Heart right ventricle (tissue), 16 donors: ENCODE measurements at places on chromosomes 5 and 9. TPM values are rescaled to one million over a fixed set of nuclear protein-coding genes. Genes with fewer than 3 reads are reported as not detected.
A peak's percentile ranks its signal among the peaks of the same experiment; 100 is the strongest.

DNA sequence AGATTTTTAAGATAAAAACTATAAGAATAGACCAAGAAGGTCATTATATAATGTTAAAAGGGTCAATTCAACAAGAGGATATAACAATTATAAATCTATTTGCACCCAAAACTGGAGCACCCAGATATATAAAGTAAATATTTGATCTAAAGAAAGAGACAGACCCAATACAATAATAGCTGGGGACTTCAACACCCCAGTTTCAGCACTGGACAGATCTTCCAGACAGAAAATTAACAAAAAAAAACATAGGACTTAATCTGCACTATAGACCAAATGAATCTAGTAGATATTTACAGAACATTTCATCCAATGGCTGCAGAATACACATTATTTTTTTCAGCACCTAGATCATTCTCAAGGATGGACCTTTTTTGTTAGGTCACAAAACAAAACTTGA is 331.9 kb downstream of the SPOCK1 start:
- H3K27ac ChIP-seq = no peak overlapping the region
- H3K36me3 ChIP-seq = no peaks in the 10 kb centered on the region
- H3K4me1 ChIP-seq = no peaks in the 10 kb centered on the region

- H3K36me3 ChIP-seq = no peaks in the 10 kb centered on the region
- no peak for DNase-seq
- H3K27ac ChIP-seq = peak overlapping the region; percentile 92
- peak overlapping the region; percentile 83 for H3K4me3 ChIP-seq
Observed at GRCh38 chr5:102865171-102865509, 110.0 kb downstream of the PAM start.

DNA sequence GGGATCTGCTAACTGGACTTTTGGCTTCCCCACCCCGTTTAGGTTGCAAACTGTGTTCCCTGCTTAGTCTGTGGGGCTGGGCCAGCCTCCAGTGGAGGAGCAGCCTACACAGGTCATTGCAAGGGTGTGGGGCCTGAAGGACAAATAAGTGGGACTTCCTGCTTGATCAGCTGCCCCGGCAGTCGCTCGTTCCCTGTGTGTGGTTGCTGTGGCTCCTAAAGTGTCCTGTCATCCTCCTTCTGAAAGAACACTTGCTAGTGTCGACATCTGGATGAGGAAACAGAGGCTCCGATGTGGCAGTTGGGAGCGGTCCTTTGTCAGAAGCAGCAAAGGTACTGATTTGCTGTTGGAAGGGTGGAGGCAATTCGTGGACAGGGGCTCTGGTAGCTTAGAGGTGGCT is 88.9 kb upstream of the TBCA start:
- no peak overlapping the region for H3K4me3 ChIP-seq
- no peak for DNase-seq
- H3K27ac ChIP-seq = no peak overlapping the region
- H3K27me3 ChIP-seq = peaks cover 12% of the 10 kb centered on the region
- no peaks in the 10 kb centered on the region for H3K36me3 ChIP-seq

- no peak for DNase-seq
- H3K36me3 ChIP-seq = no peaks in the 10 kb centered on the region
- H3K27ac ChIP-seq = no peak overlapping the region
- no peaks in the 10 kb centered on the region for H3K27me3 ChIP-seq
Observed at GRCh38 chr9:22343218-22343611, 103.4 kb upstream of the DMRTA1 start.

GRCh38 chr9:77163884-77164283 is 13.4 kb upstream of the VPS13A start:
- no peak overlapping the region for H3K4me3 ChIP-seq
- H3K27me3 ChIP-seq = no peaks in the 10 kb centered on the region
- no peaks in the 10 kb centered on the region for H3K36me3 ChIP-seq

DNA sequence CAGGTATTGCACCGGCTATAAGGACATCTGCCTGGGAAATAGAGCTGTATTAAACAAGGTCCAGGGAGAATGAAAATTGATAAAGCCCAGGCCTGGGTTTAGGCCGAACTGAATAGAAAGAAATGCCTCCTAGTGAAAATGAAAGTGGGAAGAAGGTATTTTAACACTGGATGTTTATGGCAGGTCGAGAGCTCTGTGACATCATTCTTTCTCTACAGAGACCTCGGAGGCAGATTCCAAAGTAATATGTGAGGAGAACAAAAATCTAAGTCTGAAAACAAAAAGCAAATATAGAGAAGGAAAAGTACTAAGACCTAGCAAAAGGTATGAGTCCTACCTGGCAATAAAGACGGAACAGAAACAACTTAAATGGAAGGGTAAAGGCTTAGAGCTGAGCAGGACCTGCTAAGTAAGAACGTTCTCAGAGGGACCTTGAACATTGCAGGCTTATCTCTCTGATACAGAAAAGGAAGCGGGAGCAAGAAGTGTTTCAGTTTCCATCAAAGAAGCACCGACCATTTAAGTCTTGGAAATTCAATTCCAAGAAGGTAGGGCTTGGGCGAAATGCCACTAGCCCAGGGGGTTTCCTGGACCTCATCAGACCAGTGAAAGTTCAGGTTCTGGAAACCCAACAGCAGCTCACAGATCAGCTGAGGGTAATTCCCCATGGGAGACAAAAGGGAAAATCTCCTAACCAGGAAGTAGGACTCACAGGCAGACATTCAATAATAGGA is 80.0 kb downstream of the SUSD1 start:
- H3K27ac ChIP-seq = no peak overlapping the region
- no peaks in the 10 kb centered on the region for H3K27me3 ChIP-seq
- peaks cover 33% of the 10 kb centered on the region for H3K4me1 ChIP-seq
- no peak for DNase-seq
- H3K36me3 ChIP-seq = no peaks in the 10 kb centered on the region

- no peaks in the 10 kb centered on the region for H3K36me3 ChIP-seq
- H3K4me1 ChIP-seq = no peaks in the 10 kb centered on the region
- H3K27ac ChIP-seq = peak overlapping the region; percentile 82
Observed at GRCh38 chr9:87148331-87149104, 201.2 kb upstream of the GAS1 start.

- no peaks in the 10 kb centered on the region for H3K36me3 ChIP-seq
- H3K27me3 ChIP-seq = peaks cover 23% of the 10 kb centered on the region
- no peak overlapping the region for H3K27ac ChIP-seq
- no peak for DNase-seq
- H3K4me1 ChIP-seq = peaks cover 1% of the 10 kb centered on the region
Observed at GRCh38 chr9:130542457-130543228, 36.7 kb upstream of the FUBP3 start.

DNA sequence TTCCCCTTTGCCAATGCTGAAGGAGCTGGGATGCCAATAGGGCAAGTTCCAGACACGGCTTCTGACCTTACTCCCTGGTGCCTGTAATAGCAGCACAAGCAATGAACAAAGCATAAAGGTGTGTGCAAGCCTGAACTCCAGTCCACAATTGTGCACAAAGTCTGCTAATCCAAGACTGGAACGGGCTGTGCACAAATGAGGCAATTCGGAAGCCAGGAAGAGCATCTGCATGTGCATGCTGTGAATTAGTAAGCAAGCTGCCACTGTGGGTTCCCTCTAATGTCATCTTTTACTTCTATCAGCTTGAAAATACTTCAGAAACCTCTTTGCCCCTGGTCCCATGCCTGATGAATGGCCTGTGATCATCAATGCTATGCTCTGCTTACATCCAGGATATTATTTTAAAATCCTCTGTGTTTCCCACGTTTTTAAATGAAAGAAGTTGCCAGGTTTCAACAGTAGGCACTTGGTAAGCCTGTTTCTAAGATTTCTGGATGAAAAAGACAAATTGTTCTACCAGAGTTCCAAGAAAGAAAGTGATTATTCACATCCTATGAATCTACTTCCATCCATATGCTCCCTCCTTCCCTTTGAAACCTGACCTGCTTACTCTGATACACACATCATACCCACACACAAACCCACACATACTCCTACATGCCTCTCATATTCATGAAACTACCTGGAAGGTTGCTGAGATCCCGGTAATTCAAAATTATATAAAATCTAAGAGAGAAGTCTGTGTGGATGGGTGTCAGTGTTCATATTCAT is 165.7 kb downstream of the KCTD16 start:
- H3K36me3 ChIP-seq = no peaks in the 10 kb centered on the region
- H3K4me3 ChIP-seq = no peak overlapping the region
- H3K27ac ChIP-seq = no peak overlapping the region
- DNase-seq = no peak

GRCh38 chr9:116985596-116985995 is 298.5 kb downstream of the TRIM32 start:
- no peaks in the 10 kb centered on the region for H3K4me1 ChIP-seq
- no peak overlapping the region for H3K4me3 ChIP-seq
- DNase-seq = no peak
- no peaks in the 10 kb centered on the region for H3K27me3 ChIP-seq

- DNase-seq = no peak
- H3K27me3 ChIP-seq = no peaks in the 10 kb centered on the region
- no peaks in the 10 kb centered on the region for H3K4me1 ChIP-seq
- H3K4me3 ChIP-seq = no peak overlapping the region
- no peak overlapping the region for H3K27ac ChIP-seq
Observed at GRCh38 chr5:142170254-142170953, 61.8 kb downstream of the NDFIP1 start.

DNA sequence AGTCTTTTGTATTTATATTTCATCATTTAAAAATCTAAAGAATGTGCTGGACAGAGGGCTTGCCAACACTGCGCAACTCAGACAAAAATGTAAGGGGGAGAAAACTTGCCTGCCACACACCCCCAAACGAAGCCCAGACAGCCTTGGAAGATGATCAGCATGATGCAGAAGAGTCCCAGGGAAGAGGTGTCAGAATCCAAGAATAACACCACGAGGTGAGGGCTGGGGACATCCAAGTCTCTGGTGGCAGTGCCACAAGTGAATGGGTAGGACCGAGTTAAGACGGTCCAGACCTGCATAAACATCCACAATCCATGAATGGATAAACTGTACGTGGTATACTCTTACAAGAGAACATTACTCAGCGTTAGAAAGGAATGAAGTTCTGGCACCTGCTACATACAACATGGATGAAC is 10.4 kb downstream of the EPB41L4B start:
- peaks cover 18% of the 10 kb centered on the region for H3K27me3 ChIP-seq
- no peak for DNase-seq
- H3K27ac ChIP-seq = no peak overlapping the region
- no peak overlapping the region for H3K4me3 ChIP-seq

GRCh38 chr5:31944684-31945445 is 229.3 kb downstream of the GOLPH3 start:
- H3K4me1 ChIP-seq = no peaks in the 10 kb centered on the region
- DNase-seq = no peak
- H3K27me3 ChIP-seq = no peaks in the 10 kb centered on the region
- no peak overlapping the region for H3K27ac ChIP-seq
- H3K4me3 ChIP-seq = no peak overlapping the region
- no peaks in the 10 kb centered on the region for H3K36me3 ChIP-seq

DNA sequence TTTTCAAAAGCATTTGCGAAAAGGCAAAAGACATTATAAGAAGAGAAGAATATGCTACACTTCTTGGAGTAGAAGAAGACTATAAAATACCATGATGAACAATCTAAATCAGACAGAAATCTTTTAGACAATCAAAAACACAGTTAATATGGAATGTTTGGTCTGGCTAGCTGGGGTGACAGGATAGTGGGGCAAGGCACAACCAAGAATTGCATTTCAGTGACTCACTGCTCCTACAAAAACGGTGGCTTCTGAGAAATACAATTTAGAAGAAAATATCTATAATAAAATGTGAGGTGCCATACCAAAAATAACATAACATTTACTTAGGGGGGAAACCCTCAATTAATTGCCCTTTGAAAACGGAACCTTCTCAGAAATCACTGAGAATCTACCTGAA is 363.4 kb downstream of the NPR3 start:
- no peak overlapping the region for H3K4me3 ChIP-seq
- peaks cover 11% of the 10 kb centered on the region for H3K4me1 ChIP-seq

GRCh38 chr5:73440262-73440661 is 8.3 kb downstream of the FOXD1 start:
- H3K4me3 ChIP-seq = no peak overlapping the region
- peaks cover 100% of the 10 kb centered on the region for H3K27me3 ChIP-seq
- no peaks in the 10 kb centered on the region for H3K36me3 ChIP-seq
- DNase-seq = no peak
- H3K27ac ChIP-seq = no peak overlapping the region

DNA sequence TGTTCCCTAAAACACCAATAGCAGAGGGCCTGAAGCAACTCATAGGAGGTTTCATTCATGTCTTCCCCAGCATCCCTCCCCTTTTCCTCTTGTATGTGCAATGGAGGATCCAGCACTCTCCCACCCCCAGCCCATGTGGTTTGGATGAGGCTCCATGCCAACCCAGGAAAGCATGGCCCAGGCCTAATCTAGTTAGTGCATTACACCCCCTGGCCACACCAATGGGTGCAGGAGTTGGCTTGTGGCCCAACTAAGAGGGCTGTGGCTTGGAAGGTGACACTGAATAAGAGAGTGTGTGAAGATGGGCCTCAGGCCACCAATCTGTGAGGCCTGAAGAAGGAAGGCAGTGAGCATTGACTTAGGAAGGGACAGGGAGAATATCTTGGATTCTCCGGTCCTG is 70.8 kb upstream of the SMIM23 start:
- H3K4me3 ChIP-seq = no peak overlapping the region
- peaks cover 10% of the 10 kb centered on the region for H3K4me1 ChIP-seq
- no peaks in the 10 kb centered on the region for H3K27me3 ChIP-seq
- H3K27ac ChIP-seq = no peak overlapping the region
- no peak for DNase-seq

DNA sequence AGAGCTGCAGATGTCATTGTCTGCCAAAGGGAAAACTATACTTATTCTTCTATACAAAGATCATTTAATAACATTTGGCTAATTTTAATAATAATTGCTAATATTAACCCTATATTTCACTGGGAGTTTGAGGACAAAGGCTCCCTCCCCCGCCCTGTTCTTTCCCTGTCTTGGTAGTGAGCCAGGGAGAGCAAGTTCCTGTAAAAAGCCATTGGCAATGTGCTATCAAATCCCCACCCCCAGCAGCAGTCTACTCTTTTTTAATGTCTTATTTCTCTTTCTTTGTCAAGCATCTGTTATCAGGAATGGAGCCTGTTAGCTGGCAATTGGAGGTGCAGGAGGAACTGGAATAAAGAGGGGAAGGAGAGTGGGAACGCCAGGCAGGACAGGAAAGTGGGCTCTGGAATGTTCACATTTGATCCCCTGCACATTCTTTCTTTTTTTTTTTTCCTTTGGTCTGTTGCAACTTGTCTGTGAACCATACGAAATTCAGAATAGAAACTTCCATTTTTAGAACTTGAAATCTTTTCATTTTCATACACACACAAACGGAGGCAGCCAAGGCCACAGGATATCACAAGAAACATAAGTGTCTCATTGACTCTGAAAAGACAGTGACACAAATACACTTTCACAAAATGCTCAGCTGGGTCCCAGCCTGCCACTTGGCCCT is 664.8 kb upstream of the ZNF608 start:
- H3K36me3 ChIP-seq = no peaks in the 10 kb centered on the region
- H3K27ac ChIP-seq = peak overlapping the region; percentile 18
- H3K27me3 ChIP-seq = no peaks in the 10 kb centered on the region
- no peak for DNase-seq
- H3K4me3 ChIP-seq = no peak overlapping the region
- peaks cover 50% of the 10 kb centered on the region for H3K4me1 ChIP-seq

GRCh38 chr9:90442723-90443122 is 199.9 kb downstream of the DIRAS2 start:
- H3K27ac ChIP-seq = no peak overlapping the region
- no peaks in the 10 kb centered on the region for H3K36me3 ChIP-seq
- no peaks in the 10 kb centered on the region for H3K4me1 ChIP-seq
- no peaks in the 10 kb centered on the region for H3K27me3 ChIP-seq
- H3K4me3 ChIP-seq = no peak overlapping the region

RASEF gene
- 0.24 TPM for total RNA-seq

IL33 gene
- 12.1 TPM for total RNA-seq

PKD2L2 gene
- 0.46 TPM for total RNA-seq

RLN2 gene
- total RNA-seq = 0.49 TPM

FSTL4 gene
- not detected for total RNA-seq

PHYHD1 gene
- 21.4 TPM for total RNA-seq

GAPVD1 gene
- total RNA-seq = 36.2 TPM

TMC1 gene
- not detected for total RNA-seq

IRX1 gene
- total RNA-seq = 0.32 TPM

CCL27 gene
- not detected for total RNA-seq

PTGS1 gene
- total RNA-seq = 4.6 TPM
